HuH-7.5 (cell line): ENCODE measurements at places on chromosomes 7 and 10.
A peak's percentile ranks its signal among the peaks of the same experiment; 100 is the strongest.

- DNase-seq = no peak
Observed at GRCh38 chr10:3624367-3624766, 160.6 kb downstream of the KLF6 start.

- DNase-seq = no peak
Observed at GRCh38 chr7:99002148-99002826, 124.0 kb downstream of the TRRAP start.

DNA sequence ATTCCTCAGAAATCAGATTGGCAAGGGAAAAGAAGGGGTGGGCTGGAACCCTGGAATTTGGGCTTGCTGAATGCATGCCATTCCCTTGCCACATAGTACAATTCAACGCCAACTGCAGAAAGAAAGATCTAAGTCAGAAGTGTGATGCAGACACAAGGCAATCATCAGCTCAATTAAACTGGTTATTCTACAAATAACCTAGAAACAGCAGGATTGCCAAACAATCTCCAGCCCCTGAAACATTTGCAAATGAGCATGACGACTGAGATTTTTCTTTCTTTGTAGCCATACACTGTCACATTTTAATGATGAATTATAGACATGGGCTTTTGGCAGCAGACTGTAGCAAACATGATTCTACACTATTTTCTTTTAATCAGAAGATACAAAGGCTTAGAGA is 16.5 kb upstream of the CREB5 start:
- DNase-seq = no peak

DNA sequence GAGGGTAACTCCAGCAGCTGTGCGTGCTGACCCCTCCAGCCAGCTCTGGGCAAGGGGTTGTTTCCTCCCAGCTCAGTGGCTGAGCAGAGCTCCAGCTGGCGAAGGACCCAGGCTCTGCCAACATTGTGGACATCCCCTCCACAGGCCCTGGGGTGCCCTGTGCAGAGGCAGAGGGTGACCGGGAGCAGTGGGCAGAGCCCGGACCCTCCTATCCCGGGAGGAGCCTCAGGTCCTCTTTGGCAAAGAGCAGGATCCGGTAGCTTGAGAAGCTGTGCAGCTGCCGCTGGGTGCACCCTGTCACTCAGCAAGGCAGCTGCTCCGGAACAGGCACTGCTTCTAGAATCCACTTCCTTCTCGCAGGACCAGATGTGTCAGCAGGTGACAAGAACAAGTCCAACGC is 175.9 kb downstream of the EBF3 start:
- DNase-seq = no peak

DNA sequence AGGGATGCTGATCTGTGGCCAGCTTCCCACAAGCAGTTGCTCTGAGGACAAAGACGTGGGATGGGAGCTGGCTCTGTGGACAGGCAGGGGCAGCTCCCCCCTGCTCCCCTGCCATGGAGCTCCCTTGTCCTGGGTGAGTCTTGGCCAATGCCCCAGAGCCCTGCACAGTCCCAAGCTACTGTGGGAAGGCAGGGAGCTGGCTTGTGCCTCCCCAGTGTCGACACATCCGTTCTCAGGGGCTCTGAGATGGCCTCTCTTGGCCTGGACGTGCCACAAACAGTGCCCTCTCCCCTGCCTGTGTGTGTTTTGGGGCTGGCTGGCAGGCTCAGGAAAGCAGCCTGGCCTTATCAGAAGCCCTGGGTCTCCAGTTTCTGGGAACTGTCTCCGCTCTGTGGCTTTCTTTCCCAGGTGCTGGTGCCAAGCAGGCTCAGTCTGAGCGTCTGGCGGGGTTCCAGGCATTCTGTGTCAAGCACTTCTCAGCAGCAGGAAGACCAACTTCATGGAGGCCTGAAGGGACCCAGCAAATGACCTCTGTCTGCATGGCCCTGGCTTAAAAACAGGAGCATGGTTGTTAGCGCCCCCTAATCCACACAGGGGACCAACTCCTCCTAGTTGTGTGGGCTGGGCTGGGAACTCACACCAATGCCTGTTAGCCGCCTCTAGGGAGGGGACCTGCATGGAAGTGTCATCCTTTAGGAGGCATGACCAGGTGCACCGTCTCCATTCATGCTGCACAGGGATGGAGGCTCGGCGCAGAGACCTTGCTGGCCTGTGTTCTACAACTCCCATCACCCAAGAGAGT is 375.2 kb downstream of the RPS24 start:
- DNase-seq = no peak

DNA sequence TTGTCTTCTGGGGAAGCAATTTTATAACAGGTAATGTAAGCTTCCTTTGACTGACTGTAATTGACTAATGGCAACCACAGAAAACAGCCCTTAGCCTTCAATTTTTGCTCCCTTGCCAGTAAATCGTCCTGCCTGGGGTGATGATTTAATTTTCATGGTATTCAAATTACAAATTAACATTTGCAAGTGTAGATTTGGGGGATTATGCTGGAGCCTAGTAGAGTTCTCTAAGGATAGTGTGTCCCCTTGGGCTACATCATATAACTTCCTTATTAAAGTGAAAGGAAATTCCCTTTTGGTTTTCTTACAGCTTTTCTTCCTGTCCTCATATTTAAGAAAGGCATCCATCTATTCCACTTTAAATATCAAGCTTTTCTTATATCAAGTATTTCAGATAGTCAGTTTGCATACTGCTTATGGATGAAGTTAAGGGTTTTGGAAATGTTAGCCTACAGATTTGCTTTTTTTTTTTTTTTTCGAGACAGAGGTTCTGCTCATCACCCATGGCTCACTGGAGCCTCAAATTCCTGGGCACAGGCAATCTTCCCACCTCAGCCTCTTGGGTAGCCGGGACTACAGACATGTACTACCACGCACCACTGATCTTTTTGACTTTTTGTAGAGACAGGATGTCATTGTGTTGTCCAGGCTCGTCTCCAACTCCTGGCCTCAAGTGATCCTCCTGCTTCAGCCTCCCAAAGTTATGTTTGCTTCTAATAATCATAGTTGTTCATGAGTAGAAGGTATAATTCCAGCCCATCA is 35.9 kb upstream of the HDAC9 start:
- no peak for DNase-seq

DNA sequence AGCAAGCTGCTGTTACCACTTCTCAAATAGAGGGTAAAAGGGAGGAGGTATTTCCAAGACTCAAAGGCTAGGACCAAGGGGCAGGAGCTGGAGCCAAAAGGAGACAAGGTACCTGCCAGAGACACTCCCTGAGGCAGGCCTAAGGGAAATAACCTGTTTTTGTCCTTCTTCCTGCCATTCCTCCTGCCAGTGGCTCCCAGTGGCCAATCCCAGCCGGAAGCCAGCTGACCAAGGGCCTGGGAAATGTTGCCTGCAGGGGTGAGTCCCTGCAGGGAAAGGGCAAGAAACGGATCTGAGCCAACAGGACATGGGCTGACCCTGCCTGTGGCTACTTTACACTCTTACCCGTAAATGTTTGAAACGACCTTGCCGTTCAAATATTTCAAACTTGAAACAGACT is 3.5 kb downstream of the CYTH3 start:
- DNase-seq = no peak

GRCh38 chr10:86104611-86105145 is 261.9 kb downstream of the GRID1 start:
- DNase-seq = no peak

DNA sequence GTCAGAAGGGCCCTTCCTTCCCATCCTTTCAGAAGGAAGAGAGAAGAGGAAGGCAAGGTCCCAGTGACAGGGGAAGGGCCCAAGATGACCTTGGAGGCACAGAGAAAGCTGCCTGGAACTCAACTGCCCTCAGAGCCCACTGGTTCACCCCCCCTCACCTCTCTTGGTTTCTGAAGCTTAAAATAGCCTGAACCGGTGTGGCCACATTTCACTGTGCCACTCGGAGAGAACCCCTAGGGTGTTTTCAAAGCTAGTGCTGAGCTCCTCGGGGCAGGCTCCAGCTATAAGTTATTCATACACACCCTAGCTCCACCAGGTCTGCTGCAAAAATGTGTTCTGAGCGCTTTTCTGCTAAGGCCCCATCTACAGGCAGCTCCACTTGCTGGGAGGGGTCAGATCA is 60.9 kb upstream of the ADRB1 start:
- no peak for DNase-seq

DNA sequence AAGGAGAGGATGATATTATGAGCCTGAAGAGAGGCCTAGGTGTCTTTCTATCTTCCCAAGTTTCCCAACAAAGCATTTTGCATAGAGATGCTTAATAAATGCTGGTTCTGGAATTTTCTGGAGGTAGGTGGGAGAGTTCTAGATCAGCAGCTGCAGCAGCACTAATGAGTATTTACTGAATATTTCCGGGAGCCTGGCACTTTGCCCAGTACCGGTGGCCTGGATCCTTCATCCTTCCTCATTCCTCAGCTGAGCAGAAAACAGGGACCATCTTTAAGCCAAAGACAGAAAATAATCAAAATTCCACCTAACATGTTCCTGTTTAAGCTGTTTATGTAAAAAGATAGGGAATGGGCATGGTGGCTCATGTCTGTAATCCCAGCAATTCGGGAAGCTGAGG is 813.2 kb upstream of the AUTS2 start:
- no peak for DNase-seq

DNA sequence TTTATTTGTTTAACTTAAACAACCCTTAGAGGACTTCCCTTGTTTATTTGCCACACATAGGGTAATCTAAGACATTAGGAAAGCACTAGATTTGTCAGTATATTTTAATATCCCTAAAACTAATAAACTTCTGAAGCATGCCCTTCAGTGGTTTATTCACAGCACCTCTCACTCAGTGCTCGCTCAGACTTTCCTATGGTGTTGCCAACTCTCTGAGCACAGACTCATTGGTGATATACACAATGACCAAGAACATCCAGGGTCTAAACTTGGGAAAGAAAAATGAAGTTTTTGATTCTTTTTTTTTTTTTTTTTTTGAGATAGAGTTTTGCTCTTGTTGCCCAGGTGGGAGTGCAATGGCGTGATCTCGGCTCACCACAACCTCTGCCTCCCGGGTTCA is 82.2 kb downstream of the RAB11FIP2 start:
- no peak for DNase-seq

GRCh38 chr10:5413012-5413938 is 918 bp downstream of the NET1 start:
- DNase-seq = peak; percentile 21

DNA sequence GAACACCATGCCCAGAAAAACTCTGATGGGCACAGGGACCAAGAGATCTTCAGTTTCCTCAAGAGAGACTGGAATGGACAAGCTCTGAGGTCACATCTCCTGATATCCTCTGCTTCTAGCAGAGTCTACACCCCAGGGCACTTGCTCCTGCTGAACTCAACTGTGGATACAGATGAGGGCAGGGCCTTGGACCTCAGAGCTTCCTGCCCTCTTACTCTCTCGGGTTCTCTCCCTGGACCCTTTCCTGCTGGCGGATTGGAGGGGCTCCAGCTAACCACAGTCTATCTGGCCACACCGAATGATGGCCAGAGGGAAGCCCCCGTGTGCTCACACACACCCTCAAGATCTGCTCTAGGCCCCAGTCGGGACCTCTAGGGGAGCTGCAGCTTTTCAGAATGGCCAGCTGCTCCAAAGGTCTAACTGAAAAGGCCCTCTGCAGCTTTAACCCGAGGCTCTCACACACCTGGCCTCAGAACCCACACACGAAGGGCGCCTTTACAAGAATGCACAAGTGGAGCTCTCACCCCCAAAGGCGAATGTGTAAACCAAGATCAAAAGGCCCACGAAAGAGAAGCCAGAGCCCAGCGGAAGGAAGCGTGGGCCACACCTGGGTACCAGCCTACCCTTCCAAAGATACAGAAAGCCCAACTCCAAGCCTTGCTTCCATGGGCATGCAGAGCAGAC is 65.5 kb downstream of the FAM53B start:
- no peak for DNase-seq

GRCh38 chr10:11120711-11121110 is 103.0 kb downstream of the CELF2 start:
- DNase-seq = no peak

- DNase-seq = peak; percentile 52
Observed at GRCh38 chr10:124632064-124632531, 112.1 kb downstream of the FAM53B start.

DNA sequence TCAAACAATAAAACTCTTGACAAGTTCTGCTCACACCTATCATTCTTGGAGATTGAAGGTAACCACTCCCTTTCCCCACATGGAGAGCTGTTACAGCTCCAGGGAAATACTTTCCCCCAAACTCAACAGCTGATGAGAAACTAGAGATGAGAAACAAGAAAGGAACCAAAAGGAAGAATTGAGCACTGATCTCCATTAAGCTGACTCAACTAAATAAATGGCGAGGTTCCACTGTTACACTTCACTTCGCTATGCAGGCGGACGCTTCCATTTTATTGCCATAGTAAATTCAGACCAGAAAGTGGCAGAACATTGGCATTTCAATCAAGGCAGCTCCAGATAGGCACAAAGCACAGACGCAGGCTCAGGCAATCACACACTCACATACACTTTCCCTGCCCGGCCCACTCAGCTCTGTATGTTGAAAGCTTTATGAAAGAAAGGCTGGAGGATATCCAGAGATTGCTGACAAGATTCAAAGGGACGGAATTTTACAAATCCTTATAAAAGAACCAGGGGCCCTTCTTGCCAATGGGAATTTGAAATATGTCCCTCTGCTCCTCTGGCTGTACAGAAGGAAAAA is 11.5 kb upstream of the YAE1 start:
- no peak for DNase-seq

DNA sequence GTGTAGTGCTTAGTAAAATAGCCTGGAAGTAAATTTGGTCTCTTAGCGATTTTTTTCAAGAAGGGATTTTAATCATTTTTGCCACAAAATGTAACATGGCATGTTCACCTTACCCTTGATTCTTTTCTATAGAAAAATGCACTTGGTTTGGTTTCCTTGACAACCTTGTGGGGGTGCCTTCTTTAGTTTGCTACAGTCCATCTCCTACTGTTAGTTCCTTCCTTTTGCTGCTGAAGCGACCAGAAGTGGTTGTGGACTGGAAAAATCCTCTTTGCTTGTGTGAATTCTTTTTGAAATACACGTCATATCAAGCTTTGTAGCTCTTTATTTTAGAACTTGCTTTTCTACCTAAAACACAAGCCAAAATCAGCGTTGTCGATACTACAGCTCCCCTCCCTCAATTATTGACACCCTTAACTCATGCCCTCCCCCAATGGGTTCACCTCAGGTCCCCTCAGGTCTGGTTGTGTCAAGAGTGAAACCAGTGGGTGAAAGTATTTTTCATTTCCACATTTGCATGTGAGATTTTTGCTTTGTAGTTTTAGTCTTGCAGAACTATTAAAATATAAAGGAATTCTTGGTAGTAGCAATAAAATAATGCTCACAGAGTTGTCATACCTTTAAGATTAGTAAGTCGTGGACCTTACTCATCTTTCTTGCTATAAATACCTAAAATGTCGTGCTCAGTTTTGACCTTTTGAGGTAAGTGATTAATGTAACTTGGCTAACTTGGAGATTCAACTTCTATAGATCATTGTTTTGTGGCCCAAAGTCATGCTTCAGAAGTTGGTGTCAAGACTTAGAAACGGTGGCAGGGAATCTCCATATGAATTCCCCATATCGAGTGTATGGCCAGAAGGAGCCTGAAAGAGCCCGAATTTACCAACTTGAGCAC is 1.5 kb downstream of the ACTR3B start:
- no peak for DNase-seq
